ENCODE measurements at places on chromosomes 11 and 22.

- DNase-seq = no peak
Measured at GRCh38 chr11:120399307-120399706, 63.1 kb downstream of the ARHGEF12 start.

GRCh38 chr22:37896939-37897338, 9.2 kb upstream of the MICALL1 start:
- DNase-seq = no peak

- DNase-seq = peak; percentile 56
Measured at GRCh38 chr22:42336527-42337227, 66.2 kb upstream of the TCF20 start.

DNA sequence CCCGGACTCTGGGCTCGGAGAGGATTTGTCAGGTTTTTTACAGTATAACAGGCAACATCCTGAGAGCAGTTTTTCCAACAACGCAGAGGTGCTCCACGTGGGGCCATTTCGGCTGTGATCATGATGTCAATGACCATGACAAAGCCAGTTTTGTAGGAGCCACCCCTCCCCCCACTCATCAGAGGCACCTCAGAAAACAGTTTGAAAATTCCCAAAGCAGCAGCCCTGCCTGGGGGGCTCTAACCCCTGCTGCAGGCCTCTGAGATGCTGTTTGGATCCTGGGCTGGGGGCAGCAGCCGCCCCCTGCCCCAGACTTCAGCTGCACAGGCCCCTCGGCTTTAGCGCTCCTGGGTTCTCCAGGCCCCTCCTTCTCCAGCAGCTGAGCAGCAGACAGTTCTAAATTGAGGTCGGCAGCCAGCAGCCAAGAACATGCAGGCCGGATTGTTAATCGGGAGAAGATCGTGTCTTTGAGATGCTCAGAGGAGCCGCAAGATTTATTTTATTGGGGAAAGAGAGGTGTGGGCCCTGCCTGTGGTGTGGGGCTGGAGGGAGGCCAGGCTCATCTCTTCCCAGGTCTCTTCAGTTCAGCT, 19.4 kb downstream of the NFAM1 start:
- DNase-seq = no peak

- DNase-seq = no peak
Measured at GRCh38 chr11:47995360-47995769, 15.0 kb downstream of the PTPRJ start.

- DNase-seq = no peak
Measured at GRCh38 chr11:57438345-57439285, 11.7 kb upstream of the SLC43A3 start.

DNA sequence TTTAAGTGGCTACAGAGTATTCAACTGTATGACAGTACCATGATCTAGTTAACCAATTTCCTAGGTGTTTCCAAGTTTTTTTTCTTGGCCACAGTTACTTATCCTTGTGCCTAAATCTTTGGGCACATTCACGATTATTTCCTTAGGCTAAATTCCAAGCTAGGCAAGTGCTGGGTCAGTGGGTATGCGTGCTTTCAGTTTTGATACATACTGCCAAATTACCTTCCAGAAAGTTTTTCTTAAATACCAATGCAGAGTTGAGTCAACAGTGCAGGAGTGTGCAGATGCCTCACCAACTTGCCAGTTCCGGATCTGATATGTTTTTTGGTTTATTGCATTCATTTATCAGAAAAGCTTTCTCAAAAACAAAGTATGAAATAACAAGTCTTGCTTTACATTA, 67.9 kb upstream of the OR4B1 start:
- DNase-seq = no peak

- DNase-seq = no peak
Measured at GRCh38 chr22:46337870-46338269, 2.4 kb downstream of the TRMU start.

GRCh38 chr11:117181586-117182550, 3.3 kb downstream of the SIDT2 start:
- no peak for DNase-seq

DNA sequence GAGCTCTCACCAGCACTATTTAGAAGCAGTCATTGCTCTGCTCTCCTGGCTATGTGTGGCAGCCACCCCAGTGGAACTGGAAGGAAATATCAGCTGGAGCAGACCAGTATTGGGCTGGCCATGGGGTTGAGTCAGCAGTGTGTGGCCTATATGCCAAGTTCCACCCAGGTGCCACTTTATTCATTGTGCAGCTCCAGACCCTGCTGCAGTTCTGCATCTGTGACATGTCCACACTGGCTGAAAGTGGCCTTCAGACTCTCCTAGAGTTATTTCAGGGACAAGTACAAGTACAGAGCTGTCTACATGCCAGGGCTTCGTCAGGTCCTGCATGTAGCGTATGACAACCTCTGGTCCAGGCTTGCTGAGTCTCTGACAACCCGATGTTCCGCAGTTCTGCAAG, 55.2 kb downstream of the CABIN1 start:
- DNase-seq = peak; percentile 36

DNA sequence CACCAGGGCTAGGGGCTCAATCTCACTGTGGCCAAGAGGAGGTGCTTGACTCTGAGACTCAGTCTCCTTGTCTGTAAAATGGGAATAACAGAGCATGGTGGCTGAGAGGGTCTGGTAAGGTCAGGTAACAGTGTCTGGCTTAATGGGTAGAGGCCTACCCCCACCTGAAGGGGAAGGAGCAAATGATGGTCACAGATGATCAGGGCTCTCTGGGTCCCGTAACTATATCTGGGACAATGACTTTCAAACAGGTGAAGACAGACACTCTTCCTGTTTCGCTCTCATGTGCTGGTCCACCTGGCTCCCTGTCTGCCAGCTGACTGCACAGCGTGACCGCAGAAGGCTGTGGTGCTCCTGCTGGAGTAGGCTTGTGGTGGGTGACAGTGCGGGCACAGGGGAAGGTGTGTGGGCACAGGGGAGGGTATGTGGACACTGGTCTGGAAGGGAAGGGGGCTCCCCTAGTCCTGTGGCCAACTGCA, 4.0 kb downstream of the A4GALT start:
- no peak for DNase-seq

- no peak for DNase-seq
Measured at GRCh38 chr11:637593-638521, 788 bp downstream of the DRD4 start.

DNA sequence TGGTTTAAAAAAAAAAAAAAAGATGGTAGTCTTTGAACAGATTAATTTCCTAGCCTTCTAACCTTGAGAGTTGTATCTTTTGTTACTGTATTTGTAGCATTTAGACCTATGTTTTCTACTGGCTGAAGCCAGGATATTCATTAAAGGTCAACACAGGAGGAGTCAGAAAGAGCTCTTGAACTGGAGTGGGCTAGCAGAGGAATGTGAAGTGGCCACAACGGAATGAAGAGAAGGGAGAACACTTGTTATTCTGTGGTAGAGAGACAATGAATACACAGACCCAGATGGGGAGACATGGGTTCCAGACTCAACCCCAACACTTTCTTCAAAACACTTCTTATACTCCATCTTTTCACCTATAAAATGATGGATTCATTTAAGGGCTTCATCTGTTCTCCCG, 88.1 kb downstream of the RELT start:
- DNase-seq = no peak

GRCh38 chr22:27381552-27381951, 420.0 kb downstream of the MN1 start:
- no peak for DNase-seq

- DNase-seq = no peak
Measured at GRCh38 chr11:45922425-45923082, at the start of gene LARGE2. Gene LARGE2, plus strand, starts transcription at chr11:45922656. Its CDS starts 227 bp downstream, at chr11:45922883.

DNA sequence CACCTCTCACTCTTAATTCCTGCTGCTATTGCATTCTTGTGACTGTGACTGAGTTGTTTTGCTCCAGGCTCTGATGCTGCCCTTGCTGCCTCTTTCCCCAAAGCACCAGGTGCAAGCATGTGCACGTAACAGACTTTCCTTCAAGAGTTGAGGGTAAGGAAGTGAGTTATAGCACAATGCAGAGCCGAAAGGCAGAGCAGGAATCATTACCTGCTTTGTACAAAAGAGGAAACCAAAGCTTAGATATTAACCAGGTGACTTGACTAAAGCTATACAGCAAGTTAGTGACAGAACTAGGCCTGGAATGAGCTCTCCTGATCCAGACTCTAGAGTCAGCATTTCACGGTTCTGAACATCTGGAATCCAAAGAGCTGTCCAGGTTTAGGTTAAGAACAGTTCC, 33.6 kb downstream of the NEU3 start:
- no peak for DNase-seq

DNA sequence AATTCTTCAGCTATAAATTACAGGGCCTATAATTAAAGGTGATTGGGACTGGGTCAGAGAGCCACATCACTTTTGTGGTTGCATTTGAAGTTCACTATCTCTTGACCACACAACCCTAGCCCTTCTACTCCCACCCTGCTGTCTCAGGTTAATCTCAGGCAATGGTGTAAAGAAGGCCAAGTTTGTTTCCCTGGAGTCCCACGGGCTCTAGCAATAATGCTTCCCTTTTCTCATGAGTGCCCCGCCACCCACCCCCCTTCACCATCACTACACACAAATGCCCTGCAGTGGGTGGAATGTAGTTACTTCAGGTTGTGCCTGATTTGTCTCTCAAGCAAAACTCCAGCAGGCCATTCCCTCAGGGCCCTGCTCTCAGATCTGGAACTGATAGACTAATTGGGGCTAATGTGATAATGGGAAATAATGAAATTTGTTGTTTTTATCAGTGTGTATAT, 1.8 kb upstream of the EHF start:
- DNase-seq = no peak

- no peak for DNase-seq
Measured at GRCh38 chr11:59990421-59990820, 26.6 kb upstream of the OOSP4B start.

- DNase-seq = no peak
Measured at GRCh38 chr11:36480833-36481232, 29.2 kb downstream of the TRAF6 start.

DNA sequence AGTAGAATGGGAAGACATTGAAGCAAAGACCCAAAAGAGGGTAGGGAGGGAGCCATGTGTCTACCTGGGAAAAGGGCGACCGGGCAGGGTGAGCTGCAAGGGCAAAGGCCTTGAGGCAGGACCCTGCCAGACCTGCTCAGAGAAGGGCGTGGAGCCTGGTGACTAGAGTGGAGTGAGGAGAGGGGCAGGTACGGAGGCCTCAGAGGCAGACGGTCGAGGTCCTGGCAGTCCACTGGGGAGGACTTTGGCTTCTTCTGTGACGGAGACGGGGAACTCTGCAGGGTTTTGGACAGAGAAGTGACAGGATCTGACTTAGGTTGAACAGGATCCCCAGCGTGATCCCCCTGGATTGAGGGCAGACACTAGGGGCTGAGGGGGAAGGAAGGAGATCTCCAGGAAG, 12.9 kb downstream of the RIBC2 start:
- no peak for DNase-seq

- DNase-seq = no peak
Measured at GRCh38 chr11:114008331-114008730, 33.4 kb downstream of the HTR3A start.

Measured in AG20443 (cell line).